Activated T-cell treated with anti-CD3 and anti-CD28 coated beads for 4 hours (primary cell): ENCODE measurements at places on chromosomes 6 and 20.
A peak's percentile ranks its signal among the peaks of the same experiment; 100 is the strongest.

GRCh38 chr6:85641897-85642773 is 551 bp downstream of the SYNCRIP start:
- peak; percentile 48 for DNase-seq

GRCh38 chr6:77512554-77512953 is 49.3 kb upstream of the HTR1B start:
- no peak for DNase-seq

DNA sequence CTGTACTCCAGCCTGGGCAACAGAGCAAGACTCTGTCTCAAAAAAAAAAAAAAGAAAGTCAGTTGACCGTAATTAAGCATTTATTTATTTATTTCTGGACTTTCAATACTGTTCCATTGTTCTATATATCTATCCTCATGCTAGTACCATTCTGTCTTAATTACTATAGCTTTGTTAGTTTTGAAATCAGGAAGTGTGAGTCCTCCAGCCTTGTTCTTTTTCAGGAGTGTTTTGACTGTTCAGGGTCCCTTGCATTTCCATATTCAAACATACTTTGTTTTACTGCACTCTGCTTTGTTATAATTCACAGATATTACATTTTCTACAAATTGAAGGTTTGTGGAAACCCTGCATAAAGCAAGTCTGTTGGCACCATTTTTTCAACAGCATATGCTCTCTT is 36.7 kb upstream of the ASXL1 start:
- DNase-seq, result no peak

DNA sequence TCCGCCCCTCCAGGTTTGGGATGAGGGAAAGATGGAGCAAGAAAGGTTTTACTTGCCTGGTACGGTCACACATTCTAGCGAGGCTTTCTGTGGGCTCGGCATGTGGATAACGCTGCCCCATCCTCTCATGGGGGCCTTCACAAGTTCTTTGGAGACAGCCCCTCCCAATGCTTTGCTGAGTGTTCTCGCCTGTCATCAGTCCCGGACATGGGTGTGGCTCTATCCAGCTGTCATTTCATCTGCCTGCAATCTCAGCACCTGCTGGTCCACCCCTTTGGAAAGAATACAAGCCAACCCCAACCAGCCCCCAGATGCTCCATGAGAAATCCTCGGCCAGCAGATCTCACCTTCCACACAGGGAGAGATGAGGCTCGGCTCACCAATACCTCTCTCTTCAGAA is 30.3 kb upstream of the MDGA1 start:
- no peak for DNase-seq

GRCh38 chr20:53751620-53752318 is 158.1 kb upstream of the ZNF217 start:
- DNase-seq, result no peak

DNA sequence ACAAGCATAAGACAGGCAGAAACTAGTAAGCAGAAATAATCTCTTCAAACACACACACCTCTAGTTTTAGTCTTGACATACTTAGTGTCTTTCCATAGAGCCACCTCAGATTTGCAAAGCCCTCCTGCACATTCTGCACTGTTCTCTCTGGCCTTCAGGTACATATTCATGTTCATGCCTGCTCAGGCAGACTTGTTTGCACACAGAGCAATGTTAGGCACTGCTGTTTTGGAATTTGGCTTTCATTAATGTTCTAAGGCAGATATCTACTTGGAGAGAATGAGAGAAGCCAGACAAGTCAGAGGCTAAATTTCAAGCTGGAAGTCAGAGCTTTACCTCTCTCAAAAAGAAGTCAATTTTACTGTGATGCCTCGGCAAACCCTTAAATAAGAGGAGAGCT is 21.3 kb upstream of the DST start:
- no peak for DNase-seq

DNA sequence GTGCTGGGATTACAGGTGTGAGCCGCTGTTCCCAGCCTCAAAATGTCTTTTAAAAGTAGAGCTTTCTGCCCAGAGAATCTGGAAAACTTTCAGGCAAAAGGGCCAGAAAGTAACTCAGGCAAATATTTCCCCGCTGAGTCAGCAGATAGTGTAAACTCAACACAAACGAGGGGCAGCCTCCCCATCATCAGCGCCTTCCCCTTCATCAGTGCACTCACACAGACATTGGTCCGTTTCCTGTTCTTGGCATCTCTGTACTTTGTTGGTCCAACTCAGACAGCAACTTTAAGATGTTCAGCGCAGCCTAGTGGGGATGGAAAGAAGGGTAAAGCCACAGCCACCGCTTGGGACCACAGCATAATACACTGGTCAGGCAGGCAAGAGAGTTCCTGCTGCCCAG is 69.5 kb downstream of the CSE1L start:
- DNase-seq, result no peak

DNA sequence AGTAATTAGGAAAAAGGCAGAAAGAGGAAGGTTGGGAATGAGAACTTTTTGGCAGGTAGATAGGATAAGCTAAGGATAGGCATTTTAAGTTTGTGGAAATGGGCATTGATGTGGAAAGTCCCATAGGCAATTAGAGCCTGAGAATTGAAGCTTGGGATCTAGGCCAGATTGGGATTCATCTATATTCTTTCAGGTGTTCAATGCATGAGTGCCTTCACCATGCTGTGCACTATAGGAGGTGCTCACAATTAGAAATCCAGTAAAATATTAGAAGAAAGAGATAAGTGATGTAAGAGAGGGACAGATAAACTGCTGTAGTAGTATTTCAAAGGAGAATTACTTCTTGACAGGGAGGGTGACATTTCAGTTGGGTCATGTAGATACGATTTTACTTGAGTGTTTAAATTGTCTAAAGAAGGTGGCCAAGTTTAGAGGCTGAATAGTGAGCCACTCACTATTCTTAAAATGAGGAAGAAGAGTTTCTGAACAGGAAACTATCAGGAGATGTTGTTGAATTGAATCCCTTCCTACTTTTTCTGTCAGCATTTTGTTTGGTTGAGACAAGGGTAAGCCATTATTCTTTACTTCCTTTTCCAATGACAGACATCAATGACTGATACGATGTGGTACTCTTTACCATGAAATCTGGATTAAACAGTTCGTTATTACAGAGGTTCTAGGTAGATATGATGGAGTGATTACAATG is 31.0 kb upstream of the CTAGE9 start:
- no peak for DNase-seq

GRCh38 chr6:8047541-8048292 is 16.5 kb downstream of the BLOC1S5 start:
- DNase-seq, result no peak

- no peak for DNase-seq
These were observed 29.5 kb upstream of the TMEM14A start for GRCh38 chr6:52641388-52641787.

DNA sequence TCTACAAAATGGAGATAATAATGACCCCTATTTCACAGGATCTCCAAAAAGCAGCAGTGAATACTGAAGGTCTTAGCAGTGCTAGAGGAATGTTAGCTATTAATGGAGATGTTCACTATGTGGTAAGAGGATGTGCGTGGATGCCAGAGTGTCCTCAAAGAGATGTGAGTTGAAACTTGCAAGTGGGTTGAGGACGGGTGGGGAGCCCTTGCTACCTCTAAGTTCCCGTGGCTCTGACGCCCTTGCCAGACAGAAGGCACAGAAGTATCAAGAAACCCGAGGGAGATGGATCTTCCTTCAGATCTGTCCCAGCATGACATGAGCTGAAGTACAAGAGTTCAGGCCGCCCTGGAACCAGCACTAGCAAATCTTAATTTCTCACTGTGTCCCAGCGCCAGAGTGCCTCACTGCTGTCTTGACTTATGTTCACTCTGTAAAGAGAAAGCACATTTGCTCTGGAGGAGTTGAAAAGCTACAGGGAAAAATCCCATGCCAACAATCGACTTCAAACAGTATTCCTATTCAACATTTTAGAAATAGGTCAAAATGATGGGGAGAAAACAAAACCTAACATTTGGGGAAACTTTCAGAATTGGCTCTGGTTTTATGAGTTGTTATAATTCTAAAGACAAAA is 59.5 kb downstream of the FYN start:
- DNase-seq, result no peak

- no peak for DNase-seq
These were observed 6.2 kb downstream of the CST11 start for GRCh38 chr20:23446505-23446904.

DNA sequence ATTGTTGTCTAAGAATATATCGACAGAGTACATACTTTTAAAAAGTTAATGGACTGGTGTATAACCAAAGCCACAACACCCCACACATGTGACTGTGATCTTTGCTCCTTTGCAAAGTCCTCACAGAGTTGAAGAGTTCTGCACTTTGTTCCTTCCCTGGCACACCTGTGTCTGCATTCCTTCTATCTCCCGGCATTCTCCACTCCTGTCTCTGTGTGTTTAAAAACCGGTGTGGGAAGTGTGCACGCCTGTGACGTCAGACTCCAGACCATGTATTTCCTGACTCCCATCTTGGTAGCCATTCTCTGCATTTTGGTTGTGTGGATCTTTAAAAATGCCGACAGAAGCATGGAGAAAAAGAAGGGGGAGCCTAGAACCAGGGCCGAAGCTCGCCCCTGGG is at the start of gene IYD:
TSS of gene IYD (plus strand) at position 251 of the 400 bp plus-strand sequence. CDS start at position 271, 20 bp downstream.
- DNase-seq, result no peak

GRCh38 chr20:17856024-17856564 is 112.5 kb downstream of the SNX5 start:
- no peak for DNase-seq

GRCh38 chr6:38034274-38034914 is 214.9 kb downstream of the ZFAND3 start:
- no peak for DNase-seq

GRCh38 chr20:59645271-59645670 is 40.9 kb downstream of the PHACTR3 start:
- no peak for DNase-seq

DNA sequence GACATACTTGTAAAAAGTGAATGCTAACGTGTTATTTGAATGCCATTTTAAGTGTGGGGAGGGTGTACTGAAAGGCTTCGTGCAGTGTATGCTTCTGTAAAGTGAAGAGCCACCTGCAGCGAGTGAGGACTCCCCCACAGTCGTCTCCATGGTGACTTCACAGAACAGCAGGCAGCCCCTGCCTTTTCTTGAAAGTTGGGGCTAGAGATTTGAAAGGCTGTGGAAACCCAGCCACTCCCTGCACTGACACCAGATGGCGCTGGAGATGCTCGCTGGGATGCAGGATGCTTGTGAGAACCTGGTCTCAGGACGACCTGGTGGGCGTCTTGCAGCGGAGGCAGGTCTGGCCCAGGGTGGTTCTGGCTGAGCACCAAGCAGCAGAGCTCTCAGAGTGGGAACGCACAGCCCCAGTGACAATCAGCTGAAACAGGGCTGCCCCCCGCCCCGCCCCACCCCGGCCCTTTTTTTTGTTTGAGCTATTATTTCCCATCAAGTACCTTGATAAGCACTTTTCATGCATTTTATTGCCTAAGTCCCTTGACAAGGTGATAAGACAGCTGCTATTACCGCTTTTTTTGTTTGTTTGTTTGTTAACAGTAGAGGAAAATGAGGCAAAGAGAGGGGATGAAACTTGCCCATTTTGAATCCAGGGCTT is 150.3 kb downstream of the SYCP2 start:
- no peak for DNase-seq

DNA sequence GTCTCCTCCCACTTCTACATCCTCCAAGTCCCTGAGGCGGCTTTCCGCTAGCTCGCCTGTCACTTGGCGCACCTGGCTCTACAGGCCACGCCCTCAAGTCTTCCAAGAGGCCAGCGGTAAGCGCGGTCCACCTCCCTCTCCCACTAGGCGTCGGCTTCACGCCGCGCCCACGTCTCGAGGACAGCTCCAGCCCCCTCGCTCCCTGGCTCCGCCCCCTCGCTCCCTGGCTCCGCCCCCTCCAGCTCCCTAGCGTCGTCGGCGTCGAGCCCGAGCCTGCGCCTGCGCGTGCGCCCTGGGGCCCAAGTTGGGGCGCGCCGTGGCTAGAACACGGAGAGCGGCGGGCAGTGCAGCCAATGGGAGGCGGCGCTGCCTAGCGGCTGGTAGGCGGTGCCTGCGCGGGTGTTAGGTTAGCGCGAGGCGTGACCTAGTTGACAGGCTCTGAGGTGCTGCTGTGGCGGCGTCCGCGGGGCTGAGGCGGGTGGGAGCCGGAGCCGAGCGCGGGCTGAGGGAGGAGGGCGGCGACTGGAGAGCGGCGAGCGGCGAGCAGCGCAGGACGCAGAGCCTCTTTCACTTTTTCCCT is at the start of gene MACROD2:
TSS of gene MACROD2 (plus strand) at position 431 of the 580 bp plus-strand sequence.
- peak; percentile 11 for DNase-seq

GRCh38 chr20:1327241-1327653 is 1.7 kb downstream of the SDCBP2 start:
- no peak for DNase-seq

- no peak for DNase-seq
These were observed 670.2 kb downstream of the RFPL4B start for GRCh38 chr6:113017353-113017752.

DNA sequence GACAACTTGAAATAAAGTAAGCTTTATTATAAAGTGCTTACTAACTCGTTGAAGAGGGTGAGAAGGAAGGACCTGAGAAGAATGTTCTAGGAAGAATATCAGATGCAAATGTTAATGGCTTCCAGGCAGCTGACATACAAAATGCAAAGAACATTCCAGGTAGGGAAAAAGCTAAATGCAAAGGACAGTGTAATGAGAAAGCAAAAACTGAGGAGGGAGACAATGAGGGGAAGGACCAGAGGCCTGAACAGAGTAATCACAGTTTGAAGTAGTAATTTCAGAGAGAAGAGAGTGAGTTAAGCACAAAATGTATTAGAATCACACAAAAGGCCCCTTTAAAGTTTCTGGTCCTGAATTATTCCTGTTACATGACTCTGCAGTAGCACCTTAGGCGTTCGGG is 81.3 kb downstream of the HMGCLL1 start:
- DNase-seq, result no peak
